Transverse colon (tissue), 4 donors: ENCODE measurements at places on chromosomes 7 and 10. TPM values are rescaled to one million over a fixed set of nuclear protein-coding genes. Genes with fewer than 3 reads are reported as not detected.
A peak's percentile ranks its signal among the peaks of the same experiment; 100 is the strongest.

CALN1 gene
- not detected for total RNA-seq

DNA sequence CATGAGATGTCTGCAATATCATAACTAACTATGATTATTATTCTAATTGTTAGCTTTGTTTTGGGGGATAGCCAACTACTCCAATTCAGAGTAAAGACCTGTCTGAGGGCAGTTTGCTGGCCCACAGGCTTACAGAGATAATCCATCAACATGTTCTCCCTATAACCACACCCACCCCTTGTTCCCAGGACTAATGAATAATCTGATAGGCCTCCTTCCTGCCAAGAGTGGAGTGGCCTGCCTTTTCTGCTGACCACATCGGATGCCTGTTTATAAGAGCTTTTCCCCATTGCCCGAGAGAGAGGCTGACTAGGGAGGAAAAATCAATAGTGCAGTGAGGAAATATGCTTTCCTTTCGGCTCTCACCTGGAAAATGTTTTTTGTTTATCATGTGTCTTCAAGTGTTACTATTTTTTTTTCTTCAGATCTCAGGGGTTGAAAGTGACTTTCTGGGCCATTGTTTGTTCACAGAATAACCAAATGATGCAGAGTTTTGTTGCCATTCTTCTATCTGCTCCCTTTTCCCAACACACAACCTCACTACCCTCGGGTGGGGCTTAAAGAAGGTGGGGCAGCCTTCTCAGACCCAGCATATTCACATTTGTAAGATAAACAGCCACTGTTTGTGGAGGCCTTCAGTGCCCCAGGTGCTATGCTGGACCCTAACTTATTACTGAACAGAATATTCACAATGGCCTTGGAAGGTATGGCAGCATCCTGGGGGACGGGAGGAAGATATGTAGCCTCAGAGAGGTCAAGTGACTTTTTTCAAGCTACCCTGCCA, 38.4 kb downstream of the PLPP4 start:
- DNase-seq, result no peak

DNA sequence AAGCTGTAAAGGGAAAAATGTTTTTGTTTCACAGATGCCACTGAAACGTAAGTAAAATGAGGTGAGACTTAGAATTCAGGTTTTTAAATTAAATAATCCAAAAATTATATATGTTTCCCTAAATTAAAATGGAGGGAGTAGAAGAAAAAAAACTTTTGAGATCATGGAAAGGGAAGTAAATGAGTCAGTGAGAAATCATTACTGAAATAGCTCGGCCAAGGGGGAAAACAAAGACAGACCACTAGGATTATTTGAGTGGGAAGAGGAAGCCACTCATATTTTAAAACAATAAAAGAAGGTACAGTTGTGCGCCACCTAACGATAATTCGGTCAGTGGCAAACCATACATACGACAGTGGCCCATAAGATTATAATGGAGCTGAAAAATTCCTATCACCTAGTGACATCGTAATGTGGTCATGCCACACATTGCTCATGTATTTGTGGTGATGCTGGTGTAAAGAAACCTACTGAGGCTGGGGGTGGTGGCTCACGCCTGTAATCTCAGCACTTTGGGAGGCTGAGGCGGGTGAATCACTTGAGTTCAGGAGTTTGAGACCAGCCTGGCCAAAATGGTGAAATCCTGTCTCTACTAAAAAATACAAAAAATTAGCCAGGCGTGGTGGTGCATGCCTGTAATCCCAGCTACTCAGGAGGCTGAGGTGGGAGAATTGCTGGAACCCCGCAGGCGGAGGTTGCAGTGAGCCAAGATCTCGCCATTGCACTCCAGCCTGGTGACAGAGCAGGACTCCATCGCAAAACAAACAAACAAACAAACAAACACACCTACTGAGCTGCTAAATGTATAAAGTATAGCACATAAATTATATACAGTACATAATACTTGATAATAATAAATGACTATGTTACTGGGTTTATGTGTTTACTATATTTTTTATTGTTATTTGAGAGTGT, 64.7 kb downstream of the MKX start:
- DNase-seq, result no peak

GRCh38 chr7:21641546-21641945, 98.7 kb downstream of the DNAH11 start:
- DNase-seq, result no peak

CPEB3 gene
- 14.0 TPM for total RNA-seq

EIF3A gene
- 68.1 TPM for total RNA-seq

DNA sequence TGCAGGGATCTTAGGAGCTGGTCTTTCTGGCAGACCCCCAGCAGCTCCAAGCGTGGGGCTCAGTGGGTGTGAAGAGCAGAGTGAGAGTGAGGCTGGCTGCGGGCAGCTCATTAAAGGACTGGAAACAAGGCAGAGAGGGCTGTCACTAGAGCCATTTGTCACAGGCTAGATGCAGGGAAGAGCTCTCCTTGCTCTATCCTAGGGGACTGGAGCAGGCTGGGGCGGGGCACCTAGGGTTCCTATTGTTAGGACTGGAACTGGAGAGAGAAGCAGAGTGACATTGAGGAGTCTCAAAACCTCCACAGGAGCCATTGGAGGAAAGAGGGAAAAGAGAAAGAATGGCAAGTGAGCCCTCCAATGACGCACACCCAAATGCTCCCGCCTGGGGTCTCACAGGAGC, 772 bp upstream of the DDC start:
- DNase-seq, result peak; percentile 29

DNA sequence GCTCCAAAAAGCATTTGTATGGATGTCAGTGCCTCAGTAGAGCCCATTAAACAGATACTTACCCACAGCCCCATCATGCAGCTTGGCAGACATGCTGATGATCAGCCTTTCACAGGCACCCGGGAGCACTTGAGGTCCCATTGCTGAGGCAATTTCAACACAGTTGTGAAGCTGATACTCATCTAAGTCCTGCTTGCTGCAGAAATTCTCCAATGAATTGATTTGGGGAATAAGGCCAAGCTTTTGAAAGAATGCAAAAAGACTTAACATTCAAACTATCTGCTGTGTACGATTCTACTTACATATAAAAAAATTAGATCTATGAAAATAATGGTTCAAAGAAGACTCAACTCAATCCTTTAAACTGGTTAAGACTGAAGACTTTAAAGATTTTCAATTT, 60.5 kb downstream of the LAMB4 start:
- DNase-seq, result no peak

GRCh38 chr7:129110258-129110981, 34.1 kb upstream of the TSPAN33 start:
- no peak for DNase-seq

DYNC1I1 gene
- 8.3 TPM for total RNA-seq

- DNase-seq, result no peak
Observed at GRCh38 chr7:28390426-28390825, 21.9 kb upstream of the CREB5 start.

DNA sequence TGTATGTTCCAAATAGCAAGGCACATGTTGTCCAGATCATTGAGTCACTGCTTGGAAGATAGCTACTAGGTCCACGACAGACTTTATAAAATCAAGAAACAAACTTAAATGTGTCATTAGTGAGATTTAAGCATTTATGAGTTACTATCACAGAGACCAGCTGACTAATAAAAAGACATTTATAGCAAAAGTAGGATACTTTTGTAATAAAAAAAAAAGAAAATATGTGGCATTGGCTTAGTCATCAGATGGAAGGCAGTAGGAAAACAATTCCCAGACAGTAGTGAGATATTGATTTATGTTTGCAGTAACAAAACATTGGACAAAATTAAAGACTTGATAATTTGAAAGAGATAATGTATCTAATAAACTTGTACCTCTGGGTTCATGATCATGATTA, 881.0 kb upstream of the LRRN3 start:
- DNase-seq, result no peak

DGKB gene
- total RNA-seq, result 0.40 TPM

- DNase-seq, result no peak
Observed at GRCh38 chr7:30660331-30661255, 21.7 kb downstream of the CRHR2 start.

- no peak for DNase-seq
Observed at GRCh38 chr7:101950450-101951119, 133.2 kb downstream of the CUX1 start.

DNA sequence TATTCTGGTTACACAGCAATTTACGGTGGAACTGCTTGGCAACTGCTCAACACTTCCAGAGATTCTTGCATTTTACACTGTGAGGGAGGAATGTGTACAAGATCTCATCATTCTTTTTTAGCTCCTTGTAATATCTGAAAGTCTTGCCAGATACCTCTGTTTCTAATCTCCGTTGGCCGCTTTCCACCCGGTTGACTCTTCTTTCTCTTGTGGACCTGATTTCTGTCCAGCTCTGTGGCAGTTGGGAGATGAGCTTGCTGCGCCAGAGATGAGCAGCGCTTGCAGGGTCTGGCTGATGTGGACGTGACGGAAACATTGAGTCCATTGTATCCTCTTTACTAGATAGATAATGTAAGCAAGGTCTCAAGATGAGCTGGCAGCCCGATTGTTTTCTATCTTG, 27.6 kb downstream of the SPAG6 start:
- no peak for DNase-seq

DNA sequence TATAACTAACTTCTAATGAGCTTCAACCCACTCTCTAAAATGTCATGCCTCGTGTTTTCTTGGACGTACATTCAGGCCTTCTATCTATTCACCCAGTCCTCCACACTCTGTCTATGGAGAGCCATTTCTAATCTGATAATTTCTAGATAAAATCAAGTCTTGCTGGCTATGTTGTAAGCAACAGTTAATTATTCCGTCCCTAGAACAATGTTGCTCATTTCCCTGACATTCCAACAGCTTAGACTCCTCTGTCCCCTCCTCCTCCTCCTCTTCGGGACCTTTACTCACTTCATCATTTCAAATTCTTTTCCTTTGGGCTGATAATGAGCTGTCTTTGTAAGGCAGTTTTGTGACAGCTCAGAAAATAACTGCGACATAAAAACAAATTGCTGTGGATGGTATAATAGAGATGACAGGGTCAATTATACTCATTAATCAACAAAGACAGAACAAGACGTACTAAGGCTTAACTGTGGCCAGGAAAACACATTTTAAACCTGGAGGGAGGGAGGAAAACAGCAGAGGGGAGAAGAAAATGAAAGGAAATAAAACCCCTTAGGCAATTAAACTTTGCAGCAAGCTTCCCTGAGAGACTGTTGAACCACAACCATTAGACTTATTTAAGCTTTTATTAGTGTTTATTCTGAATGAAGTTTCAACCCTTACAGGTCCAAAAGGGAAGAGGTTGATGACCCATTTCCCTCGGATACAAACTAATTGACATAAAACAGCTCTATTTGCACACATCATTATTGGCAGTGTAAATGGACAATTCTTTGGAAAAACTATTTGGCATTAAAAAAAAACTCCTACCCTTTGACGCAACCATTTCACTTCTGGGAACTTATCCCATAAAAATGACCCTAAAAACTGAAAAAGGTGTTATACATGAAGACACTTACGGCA, 179.1 kb downstream of the SFMBT2 start:
- no peak for DNase-seq

NKX6-2 gene
- not detected for total RNA-seq

COL17A1 gene
- 36.0 TPM for total RNA-seq

DNA sequence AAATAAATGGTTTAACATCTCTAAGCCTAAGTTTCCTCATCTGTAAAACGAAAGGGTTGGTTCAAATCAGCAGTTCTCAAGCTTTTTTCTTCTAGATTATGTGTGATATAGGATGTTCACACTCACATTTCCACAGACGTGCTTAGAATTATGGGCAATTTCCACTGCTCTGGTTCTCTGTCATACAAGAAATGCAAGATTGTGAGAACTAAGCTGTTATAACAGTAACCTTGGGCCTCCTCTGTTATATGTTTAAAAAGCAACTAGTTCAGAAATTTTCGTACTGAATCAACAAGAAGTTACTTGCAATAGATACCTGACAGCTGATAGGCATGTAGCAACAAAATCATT, 33.7 kb downstream of the ADD3 start:
- DNase-seq, result no peak

GRCh38 chr7:42567051-42567450, 330.0 kb upstream of the GLI3 start:
- DNase-seq, result no peak

- no peak for DNase-seq
Observed at GRCh38 chr7:140619176-140619575, 21.4 kb downstream of the DENND2A start.

GRCh38 chr7:13508586-13508985, 480.9 kb downstream of the ETV1 start:
- DNase-seq, result no peak

KCNH2 gene
- total RNA-seq, result 9.5 TPM

GRCh38 chr7:82530361-82530760, 86.8 kb upstream of the CACNA2D1 start:
- no peak for DNase-seq

LIPJ gene
- not detected for total RNA-seq

ELN gene
- total RNA-seq, result 35.6 TPM

- no peak for DNase-seq
Observed at GRCh38 chr7:68914006-68914405, 684.3 kb upstream of the AUTS2 start.

FOXI2 gene
- not detected for total RNA-seq

EGR2 gene
- total RNA-seq, result 1.3 TPM

- DNase-seq, result no peak
Observed at GRCh38 chr7:94333810-94334209, 60.9 kb upstream of the COL1A2 start.

SLC16A9 gene
- 14.1 TPM for total RNA-seq
